Mesenchymal stem cell (in vitro differentiated cells and primary cell): ENCODE measurements at places on chromosomes 2 and 18.
A peak's percentile ranks its signal among the peaks of the same experiment; 100 is the strongest.

DNA sequence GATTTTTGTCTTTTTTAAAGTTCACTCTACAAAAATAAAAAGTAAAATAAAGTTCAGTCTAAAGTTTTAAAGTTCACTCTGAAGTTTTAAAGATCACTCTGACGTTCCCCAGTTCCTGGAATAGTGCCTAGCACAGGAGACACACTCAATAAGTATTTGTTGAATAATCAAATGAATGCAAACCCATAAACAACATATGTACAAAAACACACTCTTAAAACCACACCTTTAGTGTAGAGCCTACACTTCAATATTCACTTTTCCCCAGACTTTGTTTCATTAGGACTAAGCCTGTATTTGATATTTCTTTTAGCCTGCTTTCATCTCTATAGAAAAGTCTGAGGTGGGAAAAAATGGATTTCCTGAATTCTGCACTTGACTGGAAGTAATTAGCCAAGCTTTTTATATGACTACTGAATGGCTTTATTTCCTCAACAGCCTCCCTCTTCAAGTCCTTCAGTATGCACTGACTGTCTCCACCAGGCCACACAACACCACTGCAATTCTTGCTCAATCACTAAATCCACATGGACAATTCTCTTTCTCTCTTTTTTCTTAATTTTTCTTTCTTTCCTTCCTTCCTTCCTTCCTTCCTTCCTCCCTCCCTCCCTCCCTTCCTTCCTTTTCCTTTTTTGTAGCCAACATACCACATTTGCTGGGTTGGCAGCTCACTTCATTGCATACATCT, 104.6 kb downstream of the SS18 start:
- no peak overlapping the region for H3K4me3 ChIP-seq
- no peaks in the 10 kb centered on the region for H3K36me3 ChIP-seq
- no peak for DNase-seq
- no peaks in the 10 kb centered on the region for H3K4me1 ChIP-seq

DNA sequence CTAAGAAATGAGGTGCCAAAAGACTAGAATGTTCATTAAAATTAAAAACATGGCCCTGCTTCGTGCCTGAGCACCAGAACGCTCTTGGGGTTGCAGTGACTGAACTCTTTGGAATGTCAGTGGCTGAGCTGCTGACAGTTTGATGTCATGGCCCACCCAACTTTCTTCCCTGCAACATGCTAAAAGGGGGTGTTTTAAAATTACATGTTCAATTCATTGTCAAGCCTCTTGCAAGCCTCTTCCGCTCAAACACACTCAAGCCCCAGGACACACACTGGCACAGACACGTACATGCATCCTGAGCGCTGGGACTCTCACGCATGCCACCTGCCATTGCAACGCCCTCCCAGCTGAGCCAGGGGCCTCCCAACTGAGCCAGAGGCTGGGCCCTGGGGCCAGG, 12.6 kb downstream of the RUFY4 start:
- H3K27me3 ChIP-seq, result peaks cover 60% of the 10 kb centered on the region
- H3K27ac ChIP-seq, result no peak overlapping the region
- H3K4me3 ChIP-seq, result no peak overlapping the region
- H3K4me1 ChIP-seq, result peaks cover 7% of the 10 kb centered on the region

- peak within 1 kb of the TSS; percentile 97 for H3K4me3 ChIP-seq
- no peaks in the 10 kb centered on the region for H3K36me3 ChIP-seq
- H3K27me3 ChIP-seq, result no peaks in the 10 kb centered on the region
- DNase-seq, result peak; percentile 82
- H3K4me1 ChIP-seq, result no peaks in the 10 kb centered on the region
- H3K27ac ChIP-seq, result peak within 1 kb of the TSS; percentile 84
These were observed at the start of gene CYBRD1 for GRCh38 chr2:171522052-171522787. TSS of gene CYBRD1 (plus strand) at chr2:171522474. CDS start at chr2:171522546, 72 bp downstream.

DNA sequence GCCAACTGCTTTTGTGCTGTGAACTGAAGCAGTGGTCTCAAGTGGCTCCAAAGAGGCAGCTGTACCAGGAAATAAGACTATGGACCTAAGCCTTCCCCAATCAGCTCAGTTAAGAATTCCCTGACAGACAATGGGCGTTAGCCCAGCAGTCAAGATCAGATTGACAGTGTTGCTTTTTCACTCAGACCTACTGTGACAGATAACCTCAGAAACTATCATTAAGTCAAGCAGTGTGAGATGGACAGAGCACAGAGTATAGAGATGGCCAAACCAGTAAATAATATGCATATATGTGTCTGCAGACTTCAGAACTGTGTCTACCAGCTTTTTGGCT, 215.3 kb downstream of the ZFP36L2 start:
- no peak for DNase-seq
- no peaks in the 10 kb centered on the region for H3K36me3 ChIP-seq
- H3K4me3 ChIP-seq, result no peak overlapping the region
- peaks cover 8% of the 10 kb centered on the region for H3K4me1 ChIP-seq

DNA sequence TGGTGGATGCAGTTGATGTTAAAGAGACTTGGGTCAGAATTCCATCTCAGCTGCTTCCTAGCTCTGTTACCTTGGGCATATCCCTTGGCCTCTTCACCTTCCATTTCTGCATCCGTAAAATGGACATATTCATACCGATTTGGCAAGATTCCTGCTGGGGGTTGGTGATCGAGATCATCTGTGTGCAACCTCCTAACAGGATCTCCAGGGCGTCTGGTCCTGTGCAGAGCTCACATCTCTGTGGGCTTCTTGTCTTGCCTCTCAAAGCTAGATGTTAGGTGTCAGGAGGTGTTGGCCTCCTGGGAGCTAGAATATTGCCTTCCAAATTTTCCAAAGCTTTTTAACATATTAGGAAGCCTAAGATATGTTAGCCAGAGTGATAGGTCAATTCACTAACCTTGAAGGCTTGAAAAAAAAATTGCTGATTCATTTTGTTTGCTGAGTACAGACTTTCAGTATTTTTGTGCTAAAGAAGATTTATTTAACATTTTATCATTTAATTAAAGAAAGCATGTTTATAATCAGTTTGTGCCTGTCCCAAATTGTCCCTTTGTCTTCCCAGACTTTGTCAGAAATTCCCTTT, 69.7 kb upstream of the ZNF516 start:
- peak overlapping the region; percentile 82 for H3K27ac ChIP-seq
- H3K27me3 ChIP-seq, result no peaks in the 10 kb centered on the region
- H3K4me1 ChIP-seq, result peaks cover 3% of the 10 kb centered on the region
- no peak overlapping the region for H3K4me3 ChIP-seq

GRCh38 chr2:37552339-37552738, 119.1 kb downstream of the CDC42EP3 start:
- no peak overlapping the region for H3K27ac ChIP-seq
- H3K27me3 ChIP-seq, result no peaks in the 10 kb centered on the region

- no peak overlapping the region for H3K4me3 ChIP-seq
- H3K4me1 ChIP-seq, result no peaks in the 10 kb centered on the region
- no peak for DNase-seq
These were observed 44.9 kb upstream of the REL start for GRCh38 chr2:60836491-60836890.

DNA sequence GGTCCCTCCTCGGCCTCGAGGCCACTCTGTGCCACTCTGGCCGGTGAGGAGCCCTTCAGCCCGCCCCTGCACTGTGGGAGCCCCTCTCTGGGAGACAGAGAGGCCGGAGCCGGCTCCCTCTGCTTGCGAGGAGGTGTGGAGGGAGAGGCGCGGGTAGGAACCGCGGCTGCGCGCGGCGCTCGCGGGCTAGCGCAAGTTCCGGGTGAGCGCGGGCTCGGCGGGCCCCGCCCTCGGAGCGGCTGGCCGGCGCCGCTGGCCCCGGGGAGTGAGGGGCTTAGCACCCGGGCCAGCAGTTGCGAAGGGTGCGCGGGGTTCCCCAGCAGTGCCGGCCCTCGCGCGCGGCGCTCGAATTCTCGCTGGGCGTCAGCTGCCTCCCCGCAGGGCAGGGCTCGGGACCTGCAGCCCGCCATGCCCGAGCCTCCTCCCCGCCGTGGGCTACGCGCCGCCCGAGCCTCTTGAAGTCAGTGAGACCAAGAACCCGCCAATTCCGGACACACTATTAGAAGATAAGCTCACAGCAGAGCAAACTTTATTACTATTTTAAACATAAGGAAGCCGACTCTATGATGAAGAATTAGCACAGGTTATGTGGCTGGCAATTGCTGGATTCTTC, 825.8 kb upstream of the FANCL start:
- no peak for DNase-seq
- H3K27me3 ChIP-seq, result no peaks in the 10 kb centered on the region
- no peaks in the 10 kb centered on the region for H3K4me1 ChIP-seq
- no peak overlapping the region for H3K27ac ChIP-seq
- no peaks in the 10 kb centered on the region for H3K36me3 ChIP-seq

- no peaks in the 10 kb centered on the region for H3K36me3 ChIP-seq
- H3K27me3 ChIP-seq, result no peaks in the 10 kb centered on the region
- no peak for DNase-seq
- no peak overlapping the region for H3K4me3 ChIP-seq
- no peak overlapping the region for H3K27ac ChIP-seq
These were observed 60.2 kb downstream of the E2F6 start for GRCh38 chr2:11405599-11406266.

DNA sequence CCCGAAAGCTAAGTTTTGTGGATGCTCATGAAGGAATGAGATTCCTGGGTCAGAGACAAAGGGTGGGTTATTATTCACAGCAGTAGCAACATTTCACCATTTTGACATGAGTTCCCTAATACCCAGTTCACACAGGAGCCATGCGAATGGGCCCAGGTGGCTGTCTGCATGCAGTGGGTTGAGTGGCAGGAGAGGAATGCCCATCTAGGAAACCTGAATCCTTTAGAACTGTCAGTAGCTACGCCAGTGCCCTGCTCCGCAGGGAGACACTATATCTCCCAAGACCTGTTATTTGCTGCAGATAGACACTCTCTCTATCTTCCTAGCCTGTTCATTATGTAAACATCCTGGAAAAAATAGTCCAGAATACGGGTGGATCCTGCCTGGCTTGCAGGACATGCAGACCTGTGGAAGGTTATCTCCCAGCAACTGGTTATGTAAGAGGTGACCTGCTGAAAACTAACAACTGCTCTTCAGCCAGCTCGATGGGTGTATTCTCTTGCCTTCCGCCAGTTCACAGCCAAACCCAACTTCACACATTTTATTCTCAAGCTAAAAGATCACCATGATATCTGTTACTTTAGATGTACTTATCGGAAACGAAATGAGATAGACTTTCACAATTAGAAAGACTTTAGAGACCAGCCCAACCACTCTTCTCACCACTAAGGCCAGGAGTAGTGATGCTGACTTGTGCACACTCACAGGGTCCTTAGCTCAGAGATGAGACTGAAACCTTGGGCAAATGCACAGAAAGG, 59.1 kb downstream of the MBP start:
- H3K27me3 ChIP-seq, result no peaks in the 10 kb centered on the region
- peaks cover 30% of the 10 kb centered on the region for H3K4me1 ChIP-seq
- no peak for DNase-seq

- no peaks in the 10 kb centered on the region for H3K36me3 ChIP-seq
- no peaks in the 10 kb centered on the region for H3K4me1 ChIP-seq
- H3K4me3 ChIP-seq, result no peak overlapping the region
- H3K27me3 ChIP-seq, result no peaks in the 10 kb centered on the region
These were observed 22.9 kb downstream of the DSG4 start for GRCh38 chr18:31399306-31400032.

DNA sequence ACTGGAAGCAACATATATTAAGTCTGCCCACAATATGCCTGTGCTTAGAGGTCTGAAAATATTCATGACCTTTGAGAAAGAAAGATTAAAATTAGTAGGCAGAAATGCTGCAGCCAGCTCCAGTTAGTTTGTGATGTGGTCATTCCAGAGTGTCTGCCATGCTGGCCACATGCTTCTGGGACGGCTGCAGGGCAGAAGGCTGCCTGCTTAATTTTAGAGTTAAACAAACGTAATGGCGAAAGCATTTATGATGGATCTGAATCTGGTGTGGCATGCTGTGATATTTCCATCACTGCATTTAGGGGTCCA, 95.4 kb downstream of the FHOD3 start:
- no peak overlapping the region for H3K4me3 ChIP-seq
- H3K27ac ChIP-seq, result no peak overlapping the region
- peaks cover 7% of the 10 kb centered on the region for H3K4me1 ChIP-seq
- no peaks in the 10 kb centered on the region for H3K36me3 ChIP-seq

DNA sequence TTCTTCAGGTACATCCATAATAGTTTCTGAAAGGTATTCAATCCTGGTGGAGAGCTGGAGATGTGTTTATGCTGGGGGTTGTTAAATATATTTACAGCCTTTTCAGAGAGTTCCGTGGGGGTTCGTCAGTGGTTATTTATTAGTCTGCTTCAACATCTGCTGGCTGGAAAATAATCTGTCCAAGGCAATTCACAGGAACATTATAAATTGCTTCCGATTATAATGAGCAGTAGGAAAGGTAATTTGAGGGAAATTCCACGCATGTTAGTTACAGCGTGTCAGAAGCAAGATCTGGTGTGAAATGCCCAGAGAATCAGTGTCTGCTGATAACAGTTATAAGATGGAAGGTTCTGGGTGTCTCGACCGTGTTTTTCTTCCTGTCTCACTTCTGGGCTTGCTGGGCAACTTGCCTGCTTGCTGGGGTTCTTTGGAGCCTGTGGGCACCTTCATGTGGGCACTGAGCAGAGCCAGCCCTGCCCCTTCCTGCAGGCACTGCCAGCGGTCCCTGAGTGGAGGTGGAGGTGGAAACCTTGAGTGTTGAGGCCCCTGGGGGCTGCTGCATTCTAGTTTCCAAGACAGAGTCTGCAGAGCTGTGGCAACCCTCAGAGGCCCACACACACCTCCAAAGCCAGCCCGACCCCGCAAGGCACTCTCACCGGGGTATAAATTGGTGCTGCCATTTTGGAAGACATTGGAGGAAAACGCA, 185.7 kb downstream of the FAM210A start:
- H3K4me3 ChIP-seq, result no peak overlapping the region
- H3K27ac ChIP-seq, result no peak overlapping the region
- DNase-seq, result no peak
- H3K36me3 ChIP-seq, result no peaks in the 10 kb centered on the region
- no peaks in the 10 kb centered on the region for H3K4me1 ChIP-seq
- peaks cover 2% of the 10 kb centered on the region for H3K27me3 ChIP-seq

DNA sequence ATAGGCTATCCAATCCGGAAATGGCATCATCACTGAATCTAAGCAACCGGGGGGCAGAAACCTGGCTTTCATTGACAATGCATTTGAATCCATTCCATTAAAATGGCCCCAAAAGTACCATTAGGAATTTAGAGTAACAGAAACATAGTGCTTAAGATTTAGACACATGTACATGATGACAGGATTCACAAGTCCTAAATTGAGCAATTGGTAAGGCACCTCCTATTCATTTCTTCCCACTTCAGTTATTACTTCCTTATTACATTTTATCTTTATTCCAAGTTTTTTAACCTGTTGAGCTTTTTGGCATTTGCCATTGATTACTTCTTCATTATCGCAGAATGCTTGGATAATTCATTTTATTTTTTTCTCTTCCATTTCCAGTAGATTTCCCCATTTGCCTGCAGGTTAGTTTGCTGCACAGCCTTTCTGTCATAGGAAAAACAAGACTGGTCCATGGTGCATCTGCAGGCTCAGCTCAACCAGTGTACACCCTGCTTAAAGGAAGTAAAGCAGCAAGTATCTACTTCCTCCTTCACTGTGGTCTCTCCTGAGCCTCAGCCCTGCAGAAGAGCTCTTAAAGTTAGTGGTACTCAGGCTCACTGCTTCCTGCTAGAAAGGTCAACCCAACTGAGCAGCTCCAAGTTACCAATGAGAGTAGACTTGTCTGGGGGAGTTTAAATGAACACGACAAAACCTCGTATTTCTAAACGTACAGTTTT, 89.2 kb downstream of the DOCK10 start:
- peaks cover 1% of the 10 kb centered on the region for H3K4me1 ChIP-seq
- no peak overlapping the region for H3K27ac ChIP-seq
- H3K36me3 ChIP-seq, result no peaks in the 10 kb centered on the region
- DNase-seq, result no peak
